ENCODE measurements at places on chromosomes 1 and 21. TPM values are rescaled to one million over a fixed set of nuclear protein-coding genes. Genes with fewer than 3 reads are reported as not detected.

DNA sequence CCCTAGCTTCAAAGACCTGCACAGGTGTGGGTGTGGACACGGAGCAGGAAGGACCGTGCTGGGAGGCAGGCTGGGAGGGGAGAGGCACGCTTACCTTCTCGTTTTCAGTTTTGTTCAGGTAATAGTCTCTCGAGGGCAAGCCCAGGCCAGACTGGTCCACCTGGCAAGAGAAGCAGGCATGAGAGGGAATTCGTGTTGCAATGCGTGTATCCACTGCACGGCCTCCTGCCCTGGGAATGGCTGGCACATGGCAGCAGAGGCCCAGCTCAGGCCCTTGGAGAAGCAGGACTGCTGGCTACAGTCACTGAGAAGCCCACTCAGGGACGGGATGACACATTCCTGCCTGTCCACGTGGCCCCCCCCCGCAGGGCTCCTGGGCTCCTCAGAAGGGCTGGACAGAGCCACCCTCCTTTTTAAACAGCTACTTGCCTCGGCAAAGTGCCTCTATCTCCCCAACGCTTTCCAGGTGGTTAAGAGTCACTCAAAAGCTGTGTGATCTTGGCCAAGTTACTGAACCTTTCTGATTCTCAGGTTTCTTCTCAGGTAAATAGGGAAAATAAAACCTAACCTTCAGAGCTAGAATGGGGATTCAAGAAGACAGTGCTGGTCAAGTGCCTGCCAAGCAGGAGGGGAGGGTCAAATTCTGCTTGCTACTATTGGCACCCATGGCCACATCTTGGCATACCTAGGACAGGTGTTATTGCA is 32.7 kb downstream of the ECE1 start:
- no peak for DNase-seq

Gene ACOT11
- 5.5 TPM for total RNA-seq

GRCh38 chr1:164842870-164843269 is 283.9 kb downstream of the PBX1 start:
- DNase-seq: no peak

DNA sequence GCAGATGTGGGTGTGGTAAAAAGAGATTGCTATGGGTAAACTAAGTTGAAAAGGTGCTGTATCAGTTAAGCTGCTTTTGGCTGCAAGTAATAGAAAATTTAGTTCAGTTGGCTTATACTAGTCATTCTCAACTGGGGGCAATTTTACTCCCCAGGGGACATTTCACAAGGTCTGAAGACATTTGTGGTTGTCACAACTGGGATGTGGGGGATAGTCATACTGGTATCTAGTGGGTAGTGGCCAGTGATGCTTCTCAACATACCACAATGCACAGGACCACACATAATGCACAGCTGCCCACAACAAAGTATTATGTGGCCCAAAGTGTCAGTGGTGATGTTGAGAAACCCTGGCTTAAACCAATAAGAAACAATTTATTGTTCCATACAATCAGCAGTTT is 31.4 kb downstream of the SERTAD4 start:
- DNase-seq: no peak

GRCh38 chr1:96464522-96464921 is 257.1 kb upstream of the PTBP2 start:
- DNase-seq: no peak

Gene SLC9C2
- total RNA-seq: not detected

GRCh38 chr1:119808491-119808890 is 2.8 kb downstream of the REG4 start:
- DNase-seq: no peak

Gene C1QTNF12
- 4.4 TPM for total RNA-seq

- DNase-seq: no peak
These were observed 299.8 kb downstream of the MRPL39 start for GRCh38 chr21:25307489-25307888.

Gene SYT14
- 22.4 TPM for total RNA-seq

Gene ALX3
- total RNA-seq: 0.81 TPM

- DNase-seq: no peak
These were observed 1.1 kb downstream of the MRPS6 start for GRCh38 chr21:34074283-34075090.

DNA sequence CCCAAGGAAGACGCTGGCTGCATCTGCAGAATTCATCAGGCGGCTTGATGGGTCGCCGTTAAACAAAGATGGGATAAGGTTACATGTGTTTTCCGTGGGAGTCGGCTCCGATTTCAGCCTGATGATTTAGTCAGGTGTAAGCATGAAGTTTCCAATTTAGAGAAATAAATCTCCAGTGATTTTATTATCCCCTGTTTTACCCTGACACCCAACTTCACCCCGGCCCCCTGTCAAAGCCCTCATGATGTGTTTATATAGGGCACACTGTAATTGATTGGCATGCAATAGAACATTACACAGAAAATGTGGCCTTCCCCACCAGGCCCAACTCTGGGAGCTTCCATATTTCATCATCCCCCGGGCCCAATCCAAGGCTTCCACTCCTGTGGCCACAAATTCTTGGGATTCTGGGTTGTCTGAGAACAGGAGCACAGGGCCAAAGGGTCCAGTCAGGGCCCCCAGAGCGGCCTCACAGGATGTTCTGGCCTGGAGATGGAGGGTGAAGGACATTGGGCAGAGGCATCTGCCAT is 72.5 kb downstream of the FOXD2 start:
- DNase-seq: no peak

Gene FAM72D
- 11.9 TPM for total RNA-seq

Gene LCK
- total RNA-seq: not detected

DNA sequence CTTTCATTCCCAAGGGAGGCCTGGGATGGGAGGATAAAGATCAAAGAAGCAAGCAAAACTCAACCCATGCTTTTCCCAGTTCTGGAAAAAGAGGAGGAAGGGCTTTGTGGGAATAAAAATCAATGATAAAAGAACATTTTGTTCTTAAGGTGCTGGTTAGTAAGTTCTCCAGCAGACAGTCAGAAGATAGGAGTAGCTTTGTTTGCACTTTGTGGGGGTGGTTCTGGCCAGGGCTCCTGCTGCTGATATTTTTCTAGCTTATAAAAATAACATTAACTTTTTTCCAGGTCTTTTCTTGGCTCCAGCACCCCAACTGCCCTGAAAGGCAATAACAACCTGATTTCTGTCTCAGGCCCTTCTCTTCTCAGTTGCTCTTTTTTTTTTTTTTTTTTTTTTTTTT is 220.0 kb downstream of the FGGY start:
- DNase-seq: no peak

DNA sequence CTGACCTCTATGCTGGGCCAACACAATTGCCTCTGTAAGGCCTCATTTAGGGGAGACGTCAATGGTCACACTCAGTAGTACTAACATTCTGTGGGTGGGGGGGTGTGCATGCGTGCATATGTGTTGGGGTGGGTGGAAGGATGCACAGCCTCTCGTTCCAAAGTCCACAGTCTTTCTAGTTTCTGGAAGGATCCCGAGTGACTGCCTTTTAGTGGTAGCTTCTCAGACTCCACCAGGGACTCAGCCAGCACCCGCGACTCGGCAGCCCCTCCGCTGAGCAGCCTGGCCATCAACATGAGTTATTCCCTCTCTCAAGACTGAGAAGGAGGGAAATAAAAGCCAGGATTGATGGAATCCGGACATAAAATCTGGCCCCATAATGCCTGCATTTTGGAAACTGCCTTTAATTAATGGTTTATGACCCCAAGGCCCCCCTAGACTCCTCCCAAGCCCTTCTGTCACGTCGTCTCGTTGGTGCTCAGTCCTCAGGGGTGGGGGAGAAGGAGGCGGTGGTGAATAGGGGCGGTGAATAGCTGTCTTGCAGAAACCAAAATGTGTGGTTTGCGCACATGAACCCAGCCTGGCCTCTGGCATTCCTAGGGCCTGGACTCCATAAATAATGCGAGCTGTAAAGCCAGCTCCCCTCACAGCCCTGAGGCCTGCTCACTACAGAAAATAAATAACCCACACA is 65.1 kb upstream of the TMEM51 start:
- DNase-seq: no peak
